Cardiac muscle cell (in vitro differentiated cells and primary cell): ENCODE measurements at places on chromosomes 2 and 18.

DNA sequence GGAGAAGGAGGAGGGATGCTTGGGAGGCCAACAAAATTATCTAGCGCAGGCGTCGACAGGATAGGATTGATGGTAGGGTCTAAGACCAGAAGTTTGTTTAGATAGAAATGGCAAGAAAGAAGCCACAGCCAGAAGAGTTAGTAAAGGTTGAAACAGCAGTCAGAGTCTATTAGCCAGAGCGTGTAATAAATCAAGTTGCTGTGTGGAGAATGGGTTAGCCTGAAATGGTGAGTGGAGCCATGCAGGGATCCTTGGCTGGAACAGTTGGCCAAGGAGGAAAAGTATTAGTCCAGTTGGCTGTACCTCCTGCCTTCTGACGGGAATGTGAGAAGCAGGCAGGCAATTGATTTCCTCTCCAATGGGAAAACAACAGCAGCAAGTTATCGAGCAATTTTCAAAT, 190.7 kb upstream of the CCDC68 start:
- DNase-seq = no peak

DNA sequence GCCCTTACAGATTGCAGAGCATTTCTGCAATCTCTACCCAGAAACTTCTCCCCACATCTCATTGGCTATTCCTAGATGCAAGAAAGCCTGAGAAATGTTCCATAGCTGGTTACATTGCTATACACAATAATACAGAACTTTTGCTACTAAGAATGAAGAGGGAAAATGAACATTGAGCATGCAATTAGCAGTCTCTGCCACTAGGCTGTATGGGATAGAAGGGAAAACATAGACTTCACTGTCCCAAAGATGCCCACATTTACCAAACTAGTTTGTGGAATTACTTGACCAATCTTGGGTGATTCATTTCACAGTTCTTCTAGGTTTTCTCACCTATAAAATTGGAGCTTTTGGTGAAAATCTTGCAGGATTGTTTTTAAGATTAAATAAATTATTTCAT, 265.7 kb upstream of the NT5C1B start:
- peak; percentile 42 for DNase-seq

- peak; percentile 92 for DNase-seq
Measured at GRCh38 chr2:233699424-233700027, 6.8 kb downstream of the UGT1A6 start.

- DNase-seq = no peak
Measured at GRCh38 chr2:59900728-59901452, 652.6 kb downstream of the BCL11A start.

GRCh38 chr2:174051741-174052583, 86.8 kb upstream of the SP3 start:
- DNase-seq = peak; percentile 82

GRCh38 chr2:196719110-196719872, 79.8 kb downstream of the CCDC150 start:
- peak; percentile 69 for DNase-seq

- no peak for DNase-seq
Measured at GRCh38 chr18:1751249-1751648, 820.1 kb downstream of the METTL4 start.

- DNase-seq = peak; percentile 90
Measured at GRCh38 chr2:226478109-226478809, 321.4 kb downstream of the IRS1 start.

DNA sequence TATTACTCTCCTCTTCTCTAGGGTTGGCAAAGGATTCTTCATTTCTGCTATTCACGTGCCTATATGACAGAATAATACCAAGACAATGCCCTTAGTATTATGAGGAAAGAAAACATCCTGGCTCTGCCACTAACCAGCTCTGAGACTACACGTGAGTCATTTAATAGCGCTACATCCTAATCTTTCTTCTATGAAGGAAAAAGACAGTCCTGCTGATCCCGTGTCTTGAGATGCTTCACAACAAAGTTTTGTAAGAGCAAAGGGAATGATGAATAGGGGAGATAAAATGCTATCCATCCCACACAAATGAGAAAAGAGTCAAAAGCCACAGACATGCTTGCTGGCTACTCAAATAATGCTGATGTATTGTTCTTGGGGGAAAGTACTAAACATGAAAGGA, 152.8 kb downstream of the PID1 start:
- DNase-seq = peak; percentile 35

- DNase-seq = no peak
Measured at GRCh38 chr2:5119046-5119445, 573.1 kb upstream of the SOX11 start.

DNA sequence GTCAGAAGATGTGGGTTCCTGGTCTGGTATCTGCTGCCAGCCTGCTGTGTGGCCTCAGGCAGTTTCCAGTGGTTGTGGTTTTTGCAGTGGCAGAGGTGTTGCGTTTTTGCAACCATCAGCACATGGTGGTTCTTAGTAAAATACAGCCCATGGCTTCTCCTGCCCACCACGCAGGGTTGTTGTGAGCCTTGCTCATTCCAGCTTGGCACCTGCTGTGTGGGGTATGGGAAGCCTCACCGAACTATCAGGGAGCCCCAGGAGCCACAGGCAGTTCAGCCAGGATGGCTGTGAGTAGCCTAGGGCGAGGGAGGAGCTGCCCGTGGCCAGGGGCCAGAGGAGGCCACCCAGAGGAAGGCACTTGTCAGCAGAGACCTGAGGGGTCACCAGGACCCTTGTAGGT, 9.8 kb downstream of the ARID5A start:
- no peak for DNase-seq

DNA sequence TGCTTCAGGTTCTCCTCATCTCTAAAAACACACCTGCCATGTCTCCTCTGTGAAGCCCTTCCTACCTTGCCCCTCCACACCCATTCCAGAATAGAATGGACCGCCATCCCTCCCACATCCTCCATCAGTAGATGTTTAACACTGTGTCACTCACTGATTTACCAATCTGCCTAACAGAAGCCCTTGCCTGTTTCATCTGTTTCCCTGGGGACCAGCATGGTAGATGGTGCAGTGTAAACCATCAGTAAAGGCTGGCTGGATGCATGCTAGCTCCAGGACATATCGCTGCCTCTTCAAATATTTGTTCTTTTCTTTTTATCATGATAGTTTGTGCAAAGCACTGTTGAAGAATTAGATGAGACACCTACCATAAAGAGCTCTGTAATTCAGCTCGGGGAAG, 271.4 kb downstream of the PIEZO2 start:
- DNase-seq = no peak

- no peak for DNase-seq
Measured at GRCh38 chr18:22489704-22490103, 72.0 kb upstream of the CTAGE1 start.

DNA sequence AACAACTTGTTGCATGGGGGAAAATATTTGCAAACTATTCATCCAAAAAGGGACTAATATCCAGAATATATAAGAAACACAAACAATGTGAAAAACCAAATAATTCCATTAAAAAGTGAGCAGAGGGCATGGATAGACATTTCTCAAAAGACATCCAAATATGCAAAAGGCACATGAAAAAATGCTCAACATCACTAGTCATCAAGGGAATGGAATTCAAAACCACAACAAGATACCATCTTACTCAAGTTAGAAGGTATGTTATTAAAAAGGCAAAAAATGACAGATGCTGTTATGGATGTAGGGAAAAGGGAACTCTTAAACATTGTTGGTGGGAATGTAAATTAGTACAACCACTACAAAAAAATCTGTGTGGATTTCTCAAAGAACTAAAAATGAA, 396.5 kb downstream of the CCDC85A start:
- peak; percentile 8 for DNase-seq

DNA sequence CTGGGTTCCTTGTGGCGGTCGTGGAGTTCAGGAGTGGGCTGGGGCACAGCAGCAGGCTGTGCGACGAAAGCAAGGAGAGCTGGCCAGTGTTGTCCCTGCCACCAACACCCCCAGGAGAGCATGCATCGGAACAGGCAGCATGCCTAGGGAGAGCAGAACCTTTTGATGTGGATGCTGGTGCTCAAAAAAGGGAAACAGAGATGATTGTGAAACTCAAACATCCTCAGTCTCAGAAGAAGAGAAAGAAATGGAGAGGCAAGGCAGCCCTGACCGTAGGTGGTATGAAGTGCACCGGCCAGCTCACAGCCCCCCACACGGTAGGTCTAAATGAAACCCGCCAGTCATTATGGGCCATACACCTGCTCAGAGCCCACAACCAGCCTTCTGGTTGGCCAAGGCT, 253.4 kb downstream of the GBX2 start:
- DNase-seq = no peak

- DNase-seq = peak; percentile 41
Measured at GRCh38 chr2:40450066-40450795, 1.7 kb downstream of the SLC8A1 start.

DNA sequence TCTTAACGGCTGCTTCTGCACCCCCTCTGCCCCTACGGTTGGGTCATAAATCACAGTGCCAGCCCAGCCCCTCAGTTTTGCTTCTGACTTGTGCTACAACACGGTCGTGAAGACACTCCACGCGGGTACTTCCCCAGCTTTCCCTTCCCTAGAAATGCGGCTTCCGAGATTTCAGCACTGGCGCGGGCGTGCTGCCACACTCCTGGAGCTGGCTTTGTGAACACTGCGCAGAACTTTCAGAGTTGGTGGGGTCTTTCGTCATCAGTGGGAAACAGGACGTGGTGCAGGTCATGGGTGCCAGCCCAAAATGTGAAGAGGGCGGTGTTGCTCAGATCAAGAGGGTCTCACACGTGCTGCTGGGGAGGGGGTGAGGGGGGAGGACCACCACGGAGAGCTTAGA, 733.0 kb upstream of the SALL3 start:
- no peak for DNase-seq

GRCh38 chr2:197893403-197894177, 89.2 kb downstream of the PLCL1 start:
- no peak for DNase-seq

- peak; percentile 88 for DNase-seq
Measured at GRCh38 chr2:102141970-102142828, at the start of gene IL1R1. Gene IL1R1, plus strand, starts transcription at chr2:102142746. Its CDS starts 14,979 bp downstream, at chr2:102157725.

- DNase-seq = no peak
Measured at GRCh38 chr2:221970389-221970788, 328.4 kb downstream of the PAX3 start.

- no peak for DNase-seq
Measured at GRCh38 chr2:113260991-113261390, 17.7 kb downstream of the PAX8 start.

DNA sequence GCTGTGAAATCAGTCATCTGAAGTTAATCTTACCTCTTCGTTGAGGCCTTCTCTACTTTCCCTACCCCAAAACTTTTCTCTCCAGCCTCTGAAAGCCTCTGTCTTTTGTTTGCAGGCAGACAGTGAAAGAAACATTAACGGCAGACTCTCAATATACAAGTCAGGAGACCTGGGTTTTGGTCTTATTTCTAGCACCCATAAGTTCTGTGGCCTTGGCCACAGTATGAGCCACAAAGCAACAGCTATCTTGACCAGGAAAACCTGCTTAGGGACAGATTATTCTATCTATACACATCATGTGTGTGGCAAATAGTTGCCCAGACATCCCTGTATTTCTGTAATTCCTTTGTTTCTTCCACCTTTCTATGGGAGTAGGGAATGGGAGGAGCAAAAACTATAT, 318.3 kb downstream of the AGPS start:
- no peak for DNase-seq

DNA sequence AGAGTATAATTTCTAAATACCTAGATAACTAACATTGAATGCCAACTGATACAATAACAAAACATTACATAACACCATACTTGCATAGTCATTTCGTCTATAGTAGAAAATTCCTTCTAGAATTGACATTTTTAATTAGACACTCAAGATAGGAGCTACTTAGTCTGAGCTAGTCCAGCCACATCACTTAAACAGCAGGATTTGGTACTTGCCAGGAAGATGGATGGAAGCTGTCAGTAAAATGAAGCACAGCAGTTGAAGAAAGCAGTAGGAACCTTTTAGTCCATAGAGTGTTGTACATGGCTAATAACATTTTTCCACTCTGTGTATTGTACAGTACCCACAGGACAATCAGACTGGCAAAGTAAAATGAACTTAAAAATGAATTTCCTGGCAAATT, 372.0 kb downstream of the GALNT13 start:
- peak; percentile 59 for DNase-seq

GRCh38 chr2:238942080-238942725, 94.3 kb downstream of the TWIST2 start:
- DNase-seq = no peak
